ENCODE measurements at places on chromosomes 2 and 18.

GRCh38 chr18:25921677-25922421 lies 168.6 kb downstream of the SS18 start:
- peak; percentile 31 for DNase-seq

DNA sequence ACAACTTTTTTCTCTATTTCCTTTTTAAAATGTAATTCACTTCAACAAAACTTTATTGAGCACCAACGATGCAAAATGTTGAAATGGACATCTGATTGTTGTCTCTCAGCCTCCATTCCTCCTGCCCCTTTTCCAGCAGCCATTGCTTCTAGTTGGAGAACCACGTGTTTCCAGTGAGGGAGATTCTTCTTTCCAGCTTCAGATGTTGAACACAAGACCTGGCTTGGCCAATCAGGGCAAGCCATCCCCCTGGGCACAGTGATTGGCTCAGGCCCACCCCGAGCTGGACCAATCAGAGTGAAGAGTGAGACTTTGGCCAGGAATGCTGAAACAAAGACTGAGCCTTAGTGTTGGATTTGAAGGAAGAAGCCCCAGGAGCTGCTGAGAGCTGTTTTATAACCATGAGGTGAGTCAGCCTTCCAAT lies 59.0 kb downstream of the E2F6 start:
- DNase-seq: peak; percentile 78

DNA sequence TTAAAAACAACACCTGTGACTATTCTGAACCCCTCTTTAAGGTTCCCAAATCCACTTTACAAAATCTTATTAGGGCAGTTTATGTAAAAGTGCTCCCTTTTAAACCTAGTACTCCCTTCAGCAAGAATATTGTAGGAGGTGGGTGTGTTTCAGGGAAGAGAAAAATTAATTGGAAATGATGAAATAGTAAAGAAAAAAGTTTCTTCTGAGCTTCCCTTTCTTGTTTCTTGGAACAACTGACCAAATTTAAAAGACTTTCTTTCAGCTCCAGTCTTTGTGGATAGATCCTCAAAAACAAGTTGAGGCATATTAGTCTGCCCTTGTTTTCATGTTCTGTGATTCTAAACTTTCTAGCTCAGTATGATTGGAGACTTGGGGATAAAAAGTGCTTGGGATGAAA lies 3.0 kb downstream of the VWA3B start:
- no peak for DNase-seq

DNA sequence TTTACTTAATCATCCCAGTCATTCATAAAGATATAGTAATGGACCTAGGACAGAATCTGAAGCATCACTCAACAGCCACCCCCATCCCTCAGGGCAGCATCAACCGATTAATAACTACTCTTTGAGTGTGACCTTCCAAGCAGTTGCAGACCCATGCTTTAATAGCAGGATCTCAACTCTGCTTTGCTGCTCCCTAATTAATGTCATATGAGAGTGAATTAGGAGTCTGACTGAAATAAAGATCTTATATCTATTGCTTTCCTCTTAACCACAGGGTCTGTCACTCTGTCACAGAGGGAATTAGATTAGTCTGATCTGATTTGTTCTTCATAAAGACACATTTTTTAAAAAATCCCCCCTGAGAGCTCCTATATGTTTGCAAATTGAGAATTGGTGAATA lies 46.1 kb upstream of the LRP1B start:
- no peak for DNase-seq

- DNase-seq: peak; percentile 45
Observed at GRCh38 chr18:37537868-37538525, 27.6 kb downstream of the CELF4 start.

GRCh38 chr2:10417551-10418335 lies 30.4 kb downstream of the ODC1 start:
- DNase-seq: no peak

- no peak for DNase-seq
Observed at GRCh38 chr2:105324732-105325131, 4.8 kb downstream of the TGFBRAP1 start.

- DNase-seq: peak; percentile 42
Observed at GRCh38 chr2:237790353-237790752, 8.2 kb upstream of the RBM44 start.

DNA sequence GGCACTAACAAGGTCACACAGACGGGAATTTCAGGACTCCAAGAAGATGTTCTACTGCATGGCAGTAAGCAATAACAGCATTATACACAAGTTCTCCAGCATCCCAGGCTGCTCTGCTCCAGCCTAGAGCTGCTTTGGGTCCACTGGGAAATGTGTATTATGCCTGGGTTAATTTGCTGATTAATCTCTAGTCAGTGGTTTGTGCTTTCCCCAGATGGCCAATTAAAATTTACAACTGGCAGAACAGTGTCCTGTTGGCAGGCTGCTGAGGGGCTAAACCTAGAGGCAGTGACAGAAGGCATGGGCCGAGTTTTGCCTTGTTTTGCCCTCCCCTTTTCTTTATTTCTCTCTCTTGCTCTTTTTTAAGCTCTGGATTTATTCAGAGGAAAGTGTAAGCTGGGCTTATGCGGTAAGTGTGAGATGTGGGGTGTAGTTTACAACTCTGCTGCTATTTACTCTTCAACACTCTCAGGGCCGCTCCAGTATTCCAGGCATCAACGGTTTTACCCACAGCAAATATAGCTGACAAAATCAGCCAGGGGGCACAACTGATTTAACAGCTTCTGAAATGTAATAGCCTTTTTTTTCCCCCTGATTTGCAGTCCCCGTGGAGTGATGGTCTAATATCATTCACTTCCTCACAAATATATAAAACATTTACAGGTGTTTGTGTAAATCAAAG lies 348.0 kb downstream of the GPD2 start:
- peak; percentile 5 for DNase-seq

- peak; percentile 58 for DNase-seq
Observed at GRCh38 chr2:105287692-105288091, 41.8 kb downstream of the TGFBRAP1 start.

DNA sequence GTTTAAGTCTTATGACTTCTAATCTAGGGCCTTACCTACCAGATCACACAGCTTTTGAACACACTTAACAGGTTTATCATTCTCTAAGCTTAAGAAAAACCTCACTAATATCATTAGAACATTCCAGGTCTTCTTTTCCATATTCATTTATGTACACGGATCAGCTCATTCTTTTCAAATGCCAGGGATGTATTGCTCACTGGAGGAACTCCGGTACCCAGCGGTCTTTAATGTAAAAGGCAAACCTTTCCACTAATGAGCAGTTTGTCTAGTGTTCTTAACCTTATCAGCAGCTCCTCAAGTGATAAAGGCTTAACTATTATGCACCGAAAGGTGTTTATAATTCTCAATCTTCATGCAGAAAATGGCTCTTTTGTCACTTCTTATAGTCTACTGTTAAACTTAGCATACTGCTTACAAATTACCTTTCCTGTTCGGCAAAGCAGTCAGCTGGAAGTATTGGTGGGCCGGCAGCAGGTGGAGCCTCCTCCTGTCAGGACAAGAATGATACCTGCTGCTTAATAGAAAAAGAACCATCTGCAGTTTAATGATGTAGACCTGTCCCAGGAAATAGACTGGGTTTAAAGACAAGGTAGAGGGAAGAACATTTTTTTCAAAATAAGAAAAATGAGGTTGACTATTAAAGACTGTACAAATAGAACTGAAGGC lies 142.7 kb downstream of the FIGN start:
- DNase-seq: no peak

DNA sequence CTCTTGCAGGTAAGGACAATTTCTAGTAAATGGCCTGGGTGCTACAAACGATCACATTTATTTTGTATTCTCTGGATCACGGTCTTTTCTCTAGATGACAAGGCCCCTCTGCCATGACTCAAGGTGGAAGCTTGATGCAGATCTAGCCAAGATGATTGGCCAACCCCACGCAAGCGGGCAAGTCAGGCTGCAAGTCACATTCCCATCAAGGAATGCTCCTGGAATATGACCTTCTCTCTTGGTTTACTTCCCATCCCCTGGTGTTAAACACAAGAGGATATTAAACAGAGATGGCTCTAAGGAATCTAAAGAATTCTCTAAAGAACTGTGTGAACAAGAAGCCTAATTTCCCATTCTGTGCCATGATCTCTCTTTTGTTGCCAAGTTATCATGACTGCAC lies 97.3 kb upstream of the SERPINE2 start:
- DNase-seq: no peak

DNA sequence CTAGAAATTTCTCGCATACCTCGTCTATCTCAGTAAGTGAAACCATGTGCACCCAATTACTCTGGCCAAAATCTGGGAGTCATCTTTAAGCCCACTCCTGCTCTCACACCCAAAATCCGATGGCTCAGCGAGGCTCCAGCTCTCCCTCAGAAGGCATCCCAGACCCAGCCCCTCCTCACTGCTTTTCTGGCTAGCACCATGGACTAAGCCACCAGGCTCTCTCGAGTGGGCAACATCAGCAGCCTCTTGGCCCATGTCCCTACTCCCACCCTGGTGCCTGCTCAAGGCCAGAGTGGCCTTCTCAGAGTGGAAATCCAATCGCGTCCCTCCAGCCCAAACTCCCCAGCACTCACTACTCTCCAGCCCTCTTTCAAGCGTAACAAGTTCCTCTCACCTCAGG lies 27.2 kb downstream of the TNS1 start:
- no peak for DNase-seq

GRCh38 chr2:232894251-232894650 lies 24.2 kb downstream of the SNORC start:
- DNase-seq: no peak

DNA sequence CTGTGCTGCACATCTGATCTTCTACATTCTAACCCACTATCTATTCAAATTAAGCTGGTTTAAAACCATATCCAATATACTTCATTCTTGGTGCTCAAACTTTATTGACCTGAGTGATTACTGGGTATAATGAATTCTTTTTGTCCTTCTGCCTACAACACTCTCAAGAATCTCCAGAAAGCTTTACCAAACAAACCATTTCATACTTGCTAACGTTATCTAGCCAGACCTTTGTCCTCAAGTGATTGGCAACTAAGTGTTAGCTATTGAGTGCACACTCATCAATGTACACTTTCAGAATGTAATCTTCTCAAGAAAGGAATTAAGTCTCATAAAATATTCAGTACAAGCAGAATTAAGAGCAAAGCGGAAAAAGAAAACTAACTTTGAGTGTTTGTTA lies 1.4 kb downstream of the SUCLG1 start:
- no peak for DNase-seq

- DNase-seq: no peak
Observed at GRCh38 chr2:2061091-2061696, 269.9 kb downstream of the MYT1L start.

DNA sequence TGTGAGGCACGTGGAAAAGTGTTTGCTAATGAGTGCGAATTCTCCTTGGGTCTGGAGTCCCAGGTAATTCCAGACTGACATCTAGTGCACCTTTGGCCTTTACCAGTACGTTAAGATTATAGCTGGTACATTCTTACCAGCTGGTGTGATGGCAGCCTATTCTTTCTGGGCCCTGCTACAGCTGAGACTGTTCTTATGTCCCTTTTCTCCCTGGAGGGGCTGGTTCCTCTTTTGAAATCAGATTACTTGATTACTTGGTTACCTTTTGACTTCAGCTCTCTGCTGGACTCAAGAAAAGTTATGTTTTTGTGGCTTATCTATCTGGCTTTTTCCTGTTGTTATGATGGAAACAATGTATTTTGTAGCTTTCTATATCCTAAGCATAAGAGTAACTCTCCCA lies 14.5 kb downstream of the CABYR start:
- DNase-seq: no peak

- DNase-seq: no peak
Observed at GRCh38 chr18:44198612-44199284, 481.9 kb upstream of the SETBP1 start.

GRCh38 chr2:86042256-86043168 lies 63.2 kb downstream of the POLR1A start:
- DNase-seq: no peak

DNA sequence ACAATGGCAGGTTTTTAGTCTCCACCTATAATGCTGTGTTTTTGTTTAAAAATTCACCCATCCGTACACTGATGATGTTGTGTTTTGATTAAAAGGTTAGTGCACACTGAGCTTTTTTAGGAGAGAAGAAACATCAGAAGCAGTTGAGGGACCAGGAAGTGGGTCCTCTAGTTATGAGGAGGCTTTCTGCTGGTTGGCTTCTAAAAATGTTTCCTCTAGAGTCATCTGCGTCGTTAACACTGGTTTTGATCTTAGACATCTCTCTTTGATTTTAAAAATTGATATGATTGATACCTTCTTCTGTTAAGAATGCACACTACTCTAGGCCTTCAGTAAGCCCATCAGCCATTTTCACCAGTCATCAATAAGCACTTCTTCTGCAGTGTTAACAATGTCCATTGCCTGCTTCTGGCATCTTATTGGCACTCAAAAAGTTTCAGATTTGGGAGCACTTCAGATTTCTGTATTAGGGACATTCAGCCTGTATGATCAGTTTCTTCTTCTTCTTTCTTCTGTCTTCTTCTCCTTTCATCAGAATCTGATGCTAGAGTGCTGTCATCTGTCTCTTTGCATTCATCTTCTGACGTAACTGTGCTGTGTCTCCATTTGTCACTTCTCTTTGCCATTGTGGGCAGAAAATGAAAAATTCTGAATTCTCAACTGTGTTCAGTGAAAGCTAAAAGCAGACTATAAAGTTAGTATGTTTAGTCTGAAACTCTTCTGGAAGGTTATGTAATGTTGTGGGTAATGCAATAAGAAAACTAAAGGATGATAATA lies 56.3 kb downstream of the PHLPP1 start:
- DNase-seq: no peak

GRCh38 chr2:237291138-237291792 lies 122.7 kb downstream of the COL6A3 start:
- DNase-seq: peak; percentile 99

DNA sequence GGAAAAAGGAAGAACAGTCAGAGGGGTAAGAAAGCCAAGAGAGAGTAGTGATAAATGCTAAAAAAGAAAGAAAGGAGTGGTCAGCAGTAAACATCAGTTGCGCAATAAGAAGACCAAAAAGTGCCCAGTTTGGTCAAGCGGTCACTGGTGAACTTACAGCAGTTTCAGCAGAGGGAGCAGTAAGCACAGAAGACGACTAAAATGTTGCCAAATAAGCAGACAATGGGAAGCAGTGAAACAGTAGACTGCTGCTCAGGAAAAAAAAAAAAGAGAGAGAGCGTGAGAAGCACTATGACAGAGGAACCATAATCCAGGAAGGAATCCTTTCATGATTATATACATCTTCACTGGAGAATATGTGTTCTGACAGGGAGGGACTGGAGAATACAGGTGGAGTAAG lies 45.8 kb downstream of the DNAJC10 start:
- DNase-seq: peak; percentile 75

DNA sequence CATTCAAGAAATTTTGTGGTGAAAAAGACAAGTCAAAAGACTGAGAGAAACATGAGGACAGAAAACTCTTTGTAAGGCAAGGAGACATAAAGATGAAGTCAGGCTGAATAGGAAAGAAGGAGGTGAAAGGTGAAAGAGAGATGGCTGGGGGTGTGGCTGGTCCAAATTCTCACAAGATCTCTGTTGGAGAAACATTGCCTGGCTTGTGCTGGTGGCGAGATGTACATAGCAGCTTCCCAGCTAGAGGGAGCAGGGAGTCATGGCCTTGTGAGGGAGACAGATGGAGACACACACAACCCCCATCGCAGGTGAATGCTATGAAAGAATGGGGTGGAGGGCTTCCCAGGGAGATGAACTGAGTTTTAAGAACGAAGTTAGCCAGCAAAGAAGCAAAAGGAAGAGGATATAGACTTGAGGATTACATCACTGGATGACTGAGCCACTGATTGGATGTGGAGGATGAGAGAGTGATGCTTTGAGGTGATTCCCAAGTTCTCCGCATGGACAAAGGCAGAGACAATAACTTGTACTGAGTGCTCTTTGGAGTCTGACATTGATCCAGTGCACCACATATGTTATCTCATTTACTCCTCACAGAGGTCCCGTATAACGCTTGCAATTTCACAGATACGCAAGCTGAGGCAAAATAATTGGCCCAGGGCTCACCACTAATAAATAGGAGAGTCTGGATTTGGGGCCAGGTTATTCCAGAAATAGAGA lies 3.7 kb upstream of the EMX1 start:
- no peak for DNase-seq

Measured in fibroblast of mammary gland (primary cell).